ENCODE measurements at places on chromosomes 3 and 15. TPM values are rescaled to one million over a fixed set of nuclear protein-coding genes. Genes with fewer than 3 reads are reported as not detected.

- no peak overlapping the region for H3K4me3 ChIP-seq
- peak overlapping the region; percentile 1 for H3K27ac ChIP-seq
These were observed 39.3 kb downstream of the TRAK1 start for GRCh38 chr3:42130329-42131070.

Gene SNTN
- total RNA-seq: 12.8 TPM

Gene CDHR4
- 9.6 TPM for total RNA-seq

Gene CLDN16
- 0.74 TPM for total RNA-seq

- no peaks in the 10 kb centered on the region for H3K27me3 ChIP-seq
- H3K4me1 ChIP-seq: peaks cover 16% of the 10 kb centered on the region
- no peak overlapping the region for H3K27ac ChIP-seq
- no peak overlapping the region for H3K4me3 ChIP-seq
These were observed 15.1 kb downstream of the CTSH start for GRCh38 chr15:78929536-78930264.

Gene GORASP1
- 81.6 TPM for total RNA-seq

DNA sequence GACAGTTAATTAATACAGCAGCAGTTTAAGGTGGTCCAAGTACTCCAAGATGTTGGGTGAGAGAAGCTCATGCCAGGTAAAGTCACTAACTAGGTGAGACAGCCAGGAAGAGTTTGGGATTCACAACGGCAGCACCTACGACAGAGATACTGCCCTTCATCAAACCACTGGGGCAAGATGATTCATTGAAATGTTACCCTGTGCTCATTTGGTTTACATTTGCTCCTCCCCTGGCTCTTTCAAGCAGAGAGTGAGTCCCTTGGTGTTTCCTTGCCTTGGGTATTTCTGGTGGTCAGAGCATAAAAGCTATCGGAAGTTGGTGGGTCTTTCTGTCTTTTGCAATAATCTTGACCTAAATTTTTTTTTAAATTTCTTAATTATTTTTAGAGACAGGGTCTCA lies 19.9 kb upstream of the PDE8A start:
- no peak for DNase-seq
- no peaks in the 10 kb centered on the region for H3K36me3 ChIP-seq
- no peaks in the 10 kb centered on the region for H3K4me1 ChIP-seq
- no peak overlapping the region for H3K4me3 ChIP-seq
- H3K27me3 ChIP-seq: no peaks in the 10 kb centered on the region

Gene PLA2G4E
- 1.1 TPM for total RNA-seq

All from lower lobe of right lung (tissue), 2 donors.